Skin of body (tissue), 3 donors: ENCODE measurements at places on chromosomes 6 and 20.
A peak's percentile ranks its signal among the peaks of the same experiment; 100 is the strongest.

GRCh38 chr6:64477391-64477790 is 841.8 kb downstream of the PHF3 start:
- DNase-seq: no peak

DNA sequence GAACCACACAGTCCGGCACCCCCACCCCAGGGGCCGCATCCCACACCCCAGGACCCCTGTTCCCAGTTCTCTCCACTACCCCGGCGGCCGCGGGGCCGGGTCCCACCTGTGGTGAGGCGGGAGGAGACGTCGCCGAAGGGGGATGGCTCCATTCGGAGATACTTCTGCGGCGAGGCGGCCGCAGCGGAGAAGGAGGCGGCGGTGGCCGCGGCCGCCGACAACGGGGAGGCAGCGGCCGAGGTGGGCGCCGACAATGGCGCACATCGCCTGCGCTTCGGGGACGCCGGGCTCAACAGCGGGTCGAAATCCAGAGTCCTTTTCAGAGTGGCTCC is 723 bp downstream of the AKIRIN2 start:
- DNase-seq: no peak

DNA sequence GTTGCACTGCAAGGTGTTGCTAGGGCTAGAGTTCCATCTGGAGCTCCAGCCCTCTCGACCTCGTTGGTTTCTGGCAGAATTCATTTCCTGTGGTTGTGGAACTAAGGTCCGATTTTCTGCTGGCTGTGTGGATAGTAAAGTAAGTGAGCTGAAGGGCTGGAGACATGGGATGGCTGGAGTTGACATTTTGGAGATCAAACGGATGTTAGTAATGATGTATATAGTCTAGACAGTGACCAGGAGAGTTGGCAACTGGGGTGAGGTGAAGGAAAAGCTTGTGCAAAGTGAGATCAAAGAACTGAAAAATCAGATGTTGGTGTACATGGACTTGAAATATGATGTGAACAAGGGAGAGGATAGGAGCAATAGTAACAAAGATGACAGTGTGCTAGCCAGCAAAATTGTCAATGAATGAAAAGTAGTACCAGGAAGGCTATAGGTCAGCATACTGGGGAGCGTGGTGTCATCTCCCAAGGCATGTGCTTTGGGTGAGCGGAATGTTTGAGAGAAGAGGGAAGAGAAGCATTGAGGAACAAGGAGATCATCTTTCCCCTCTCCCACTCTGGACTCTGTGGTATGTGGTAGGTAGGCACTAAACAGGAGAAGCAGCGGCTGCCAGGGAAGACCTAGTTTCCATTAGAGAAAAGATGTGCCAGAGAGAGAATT is 7.8 kb downstream of the QRSL1 start:
- no peak for DNase-seq

DNA sequence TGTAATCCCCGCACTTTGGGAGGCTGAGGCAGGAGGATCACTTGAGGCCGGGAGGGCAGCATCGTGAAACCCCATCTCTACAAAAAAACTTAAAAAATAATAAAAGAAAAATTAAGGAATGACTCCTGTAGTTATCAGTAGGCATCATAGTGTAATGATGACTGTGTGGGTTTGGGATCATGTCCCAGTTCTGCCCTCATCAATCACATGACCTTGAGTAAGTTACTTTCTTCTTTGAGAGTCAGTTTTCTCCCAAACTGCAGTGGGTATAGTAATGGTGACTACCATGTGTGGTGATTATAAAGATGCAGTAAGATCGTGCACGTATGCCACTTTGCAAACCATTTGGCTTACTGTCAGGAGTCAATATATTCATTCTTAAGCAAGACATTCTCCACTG is 89.2 kb downstream of the TXNDC5 start:
- DNase-seq: no peak

- peak; percentile 61 for DNase-seq
Observed at GRCh38 chr6:50602292-50602691, 111.0 kb upstream of the TFAP2D start.

DNA sequence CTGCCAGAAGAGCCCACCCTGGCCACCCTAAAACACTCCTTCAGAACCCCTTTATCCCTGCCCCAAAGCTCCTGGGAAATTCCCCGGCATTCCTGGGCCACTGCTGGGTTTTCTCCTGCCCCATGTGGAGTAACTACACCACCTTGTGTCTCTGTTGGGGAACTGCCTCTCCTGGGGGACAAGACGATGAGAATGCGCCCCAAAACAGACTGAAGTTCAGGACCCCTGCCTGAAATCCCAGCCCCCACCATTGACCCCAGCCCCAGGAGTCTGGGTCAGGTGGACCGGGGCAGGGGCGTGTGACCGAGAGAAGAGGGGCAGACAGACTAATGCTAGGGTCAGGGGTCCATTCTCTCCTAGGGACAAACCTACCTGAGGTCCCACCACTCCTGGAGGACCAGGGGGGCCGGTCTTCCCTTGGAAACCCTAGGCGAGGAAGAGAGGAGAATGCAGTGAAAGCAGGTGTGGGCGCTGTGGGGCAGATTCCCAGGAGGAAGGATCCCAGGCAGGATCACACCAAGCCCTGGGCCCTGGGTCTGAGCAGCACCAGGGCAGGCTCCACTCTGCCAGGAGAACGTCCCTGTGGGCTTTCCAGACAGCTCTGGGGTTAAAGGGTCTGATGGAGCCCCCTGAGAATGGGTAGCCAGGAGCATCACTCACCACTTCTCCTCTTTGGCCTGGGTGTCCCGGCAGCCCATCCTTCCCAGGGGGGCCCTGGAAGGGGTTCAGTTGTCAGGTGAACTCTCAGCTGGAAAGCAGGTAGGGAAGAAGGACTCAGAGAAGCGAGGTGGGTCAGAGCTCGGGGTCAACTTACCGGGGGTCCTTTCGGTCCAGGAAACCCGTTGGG is 19.4 kb downstream of the COL11A2 start:
- DNase-seq: no peak

GRCh38 chr6:87687296-87687695 is 14.7 kb downstream of the AKIRIN2 start:
- DNase-seq: no peak

- DNase-seq: no peak
Observed at GRCh38 chr6:131060311-131060710, 2.7 kb downstream of the EPB41L2 start.
